ENCODE measurements at places on chromosomes 12 and 14.

GRCh38 chr14:72928872-72929271 lies 2.6 kb downstream of the DCAF4 start:
- no peak for DNase-seq

DNA sequence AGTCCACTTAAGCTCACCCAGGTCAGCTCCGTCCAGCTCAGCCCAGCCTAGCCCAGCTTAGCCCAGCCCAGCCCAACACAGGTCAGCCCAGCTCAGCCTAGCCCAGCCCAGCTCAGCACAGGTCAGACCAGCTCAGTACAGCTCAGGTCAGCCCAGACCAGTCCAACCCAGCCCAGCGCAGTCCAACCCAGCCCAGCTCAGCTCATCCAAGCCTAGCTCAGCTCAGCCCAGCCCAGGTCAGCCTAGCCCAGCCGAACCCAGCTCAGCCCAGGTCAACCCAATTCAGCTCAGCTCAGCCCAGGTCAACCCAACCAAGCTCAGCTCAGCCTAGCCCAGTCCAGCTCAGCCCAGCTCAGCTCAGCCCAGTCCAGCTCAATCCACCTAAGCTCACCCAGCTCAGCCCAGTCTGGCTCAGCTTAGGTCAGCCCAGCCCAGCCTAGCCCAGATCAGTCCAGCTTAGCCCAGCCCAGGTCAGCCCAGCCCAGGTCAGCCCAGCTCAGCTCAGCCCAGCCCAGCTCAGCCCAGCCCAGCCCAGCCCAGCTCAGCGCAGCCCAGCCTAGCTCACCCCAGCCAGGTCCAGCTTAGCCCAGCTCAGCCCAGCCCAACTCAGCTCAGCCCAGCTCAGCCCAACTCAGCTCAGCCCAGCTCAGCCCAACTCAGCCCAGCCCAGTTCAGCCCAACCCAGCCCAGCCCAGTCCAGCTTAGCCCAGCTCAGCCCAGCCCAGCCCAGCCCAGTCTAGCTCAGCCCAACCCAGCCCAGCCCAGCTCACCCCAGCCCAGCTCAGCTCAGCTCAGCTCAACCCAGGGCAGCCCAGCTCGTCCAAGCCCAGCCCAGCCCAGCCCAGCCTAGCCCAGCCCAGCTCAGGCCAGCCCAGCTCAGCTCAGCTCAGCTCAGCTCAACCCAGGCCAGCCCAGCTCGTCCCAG lies 184.0 kb downstream of the TMEM121 start:
- DNase-seq: peak; percentile 41

DNA sequence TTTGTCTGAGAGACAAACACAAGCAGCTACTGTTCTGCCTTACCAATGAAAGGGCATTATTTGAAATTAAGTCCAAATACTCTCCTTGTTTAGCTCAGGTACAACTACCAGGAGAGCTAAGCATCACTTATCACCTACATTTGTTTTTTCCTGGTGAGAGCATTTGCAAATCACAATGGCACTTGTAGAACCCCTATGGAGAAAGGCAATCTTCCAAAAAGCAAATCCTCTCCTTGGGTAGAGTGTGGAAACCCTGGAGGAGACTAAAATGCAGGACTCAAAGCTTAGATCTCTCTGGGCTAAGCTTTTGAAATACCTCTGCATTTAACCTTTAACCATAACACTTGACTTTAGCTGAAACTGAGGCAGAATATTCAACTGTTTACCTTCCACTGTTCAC lies 20.8 kb downstream of the GTSF1 start:
- DNase-seq: no peak

DNA sequence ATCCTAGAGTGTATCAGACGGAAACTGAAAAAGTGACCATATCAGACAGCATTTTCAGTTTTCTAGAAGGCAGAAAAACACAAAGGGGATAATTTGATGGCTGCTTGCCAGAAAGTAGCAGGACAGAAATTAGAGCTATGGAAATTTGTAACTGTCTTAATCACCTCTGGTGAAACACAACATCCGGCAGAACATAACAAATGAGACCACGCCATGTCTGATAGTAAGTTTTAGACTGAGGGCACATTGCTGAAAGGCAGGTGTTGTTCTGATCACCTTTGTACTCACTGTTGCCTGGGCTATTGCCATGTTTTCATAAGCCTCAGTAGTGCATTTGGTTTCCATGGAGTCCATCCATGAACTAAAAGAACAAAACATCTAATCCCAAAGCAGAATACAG lies 290.3 kb downstream of the PAWR start:
- no peak for DNase-seq

- DNase-seq: no peak
Observed at GRCh38 chr12:111428081-111428727, 22.5 kb downstream of the SH2B3 start.

DNA sequence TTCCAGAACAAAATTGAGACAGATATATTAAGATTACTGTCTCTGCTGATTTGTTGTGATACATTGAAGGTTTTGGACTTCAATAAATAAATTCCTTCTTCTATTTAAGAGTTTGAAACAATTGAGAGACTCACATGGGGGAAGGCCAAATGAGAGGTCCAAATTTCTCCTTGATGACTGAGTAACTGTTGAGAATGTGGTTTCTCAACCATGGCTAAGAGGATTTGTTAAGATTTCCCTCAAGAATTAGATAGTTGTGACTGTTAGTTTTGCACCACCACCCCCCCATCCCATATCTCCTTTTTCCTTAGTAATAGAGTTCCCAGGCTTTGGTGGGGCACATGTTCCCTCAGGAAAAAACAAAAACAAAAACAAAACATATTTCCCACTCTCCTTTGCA lies 47.7 kb upstream of the IGF1 start:
- DNase-seq: no peak

DNA sequence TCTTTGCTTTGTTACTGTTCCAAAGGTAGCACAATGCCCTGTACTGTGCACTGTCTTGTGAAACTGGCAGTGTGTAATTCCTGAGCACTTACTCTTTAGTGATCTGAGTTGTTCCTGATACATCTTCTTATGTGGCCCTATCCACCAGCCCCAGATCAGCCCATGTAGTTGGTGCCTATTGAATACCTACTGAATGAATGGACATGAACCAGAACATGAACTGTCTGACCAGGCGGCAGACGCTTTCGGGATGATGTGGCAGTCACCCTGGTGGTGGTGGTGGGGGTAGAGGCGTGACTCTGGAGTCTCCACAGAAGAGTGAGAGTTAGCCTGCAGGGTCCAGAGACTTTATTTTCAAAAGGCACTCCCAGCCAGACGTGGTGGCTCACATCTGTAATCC lies 46.6 kb upstream of the PAPOLA start:
- no peak for DNase-seq

DNA sequence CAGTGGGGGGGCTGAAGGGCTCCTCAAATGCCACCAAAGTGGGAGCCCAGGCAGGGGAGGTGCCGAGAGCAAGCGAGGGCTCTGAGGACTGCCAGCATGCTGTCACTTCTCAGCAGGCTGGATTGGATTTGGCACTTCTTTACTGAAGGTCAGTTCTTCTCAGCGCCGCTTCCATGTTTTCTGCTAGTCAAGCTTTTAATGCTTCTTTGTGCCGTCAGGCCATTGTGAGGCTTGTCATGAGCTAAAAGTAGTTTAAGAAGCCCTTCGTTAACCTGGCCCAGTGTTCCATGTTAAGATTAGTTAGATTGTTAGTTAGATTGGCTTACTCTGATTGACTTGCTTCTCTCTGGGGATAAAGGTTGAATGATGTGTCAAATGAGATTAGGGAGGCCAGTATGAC lies 13.4 kb downstream of the GABARAPL1 start:
- DNase-seq: no peak

GRCh38 chr14:90639641-90640040 lies 176.6 kb downstream of the TTC7B start:
- peak; percentile 73 for DNase-seq

DNA sequence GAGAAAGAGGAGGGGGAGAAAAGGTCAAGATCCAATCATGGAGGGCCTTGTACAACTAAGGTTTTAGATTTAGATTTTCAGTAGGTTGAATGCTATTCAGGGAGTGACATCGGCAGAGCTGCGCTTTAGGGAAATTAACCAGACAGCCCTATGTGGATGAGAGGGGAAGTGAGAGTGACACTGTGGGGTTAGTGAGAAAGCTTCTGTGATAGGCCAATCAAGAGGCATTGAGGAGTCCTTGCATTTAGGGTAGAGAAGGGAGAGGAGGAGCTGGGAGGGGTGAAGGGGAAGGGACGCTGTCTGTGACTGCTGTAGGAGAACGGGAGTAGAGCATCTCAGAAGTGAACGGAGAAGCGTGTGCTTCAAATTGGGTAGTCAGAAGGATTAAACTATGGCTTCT lies 3.4 kb downstream of the HSD17B6 start:
- peak; percentile 74 for DNase-seq

- DNase-seq: no peak
Observed at GRCh38 chr14:28946267-28946666, 179.7 kb downstream of the FOXG1 start.

DNA sequence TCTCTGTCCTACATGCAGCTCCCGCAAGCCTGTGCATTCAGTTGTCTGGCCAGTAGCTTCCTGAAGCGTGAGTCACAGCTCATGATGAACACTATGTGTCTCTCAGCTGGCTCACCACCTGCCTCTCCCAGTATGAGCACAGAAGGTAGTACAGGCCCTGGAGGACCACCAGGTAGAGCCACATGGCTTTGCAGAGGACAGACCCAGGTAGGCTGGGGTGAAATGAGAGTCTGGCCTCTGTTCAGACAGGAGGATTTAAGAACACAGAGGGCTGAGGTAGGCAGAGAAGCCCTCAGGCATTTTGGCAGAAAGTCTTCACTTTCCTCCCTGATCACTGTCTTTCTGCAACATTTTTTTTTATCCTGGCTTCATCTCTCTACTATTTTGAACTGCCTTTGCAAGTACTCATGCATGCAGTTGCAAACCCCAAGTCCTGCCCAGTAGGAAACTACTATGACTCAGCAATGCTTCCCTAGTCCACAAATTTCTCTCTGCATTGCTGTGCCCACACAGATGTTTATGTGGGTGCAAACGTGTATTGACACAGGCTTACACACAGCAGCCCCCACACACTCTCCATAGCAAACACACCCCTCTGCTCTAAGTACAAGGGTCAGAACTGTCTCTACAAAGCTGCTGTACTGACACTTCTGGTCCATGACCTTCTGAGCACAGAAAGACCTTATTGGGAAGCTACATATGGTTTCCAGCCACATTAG lies 7.2 kb upstream of the SDR9C7 start:
- DNase-seq: no peak

- no peak for DNase-seq
Observed at GRCh38 chr12:32277774-32278173, 121.6 kb upstream of the FGD4 start.

GRCh38 chr14:55713486-55713885 lies 133.5 kb downstream of the KTN1 start:
- peak; percentile 62 for DNase-seq

DNA sequence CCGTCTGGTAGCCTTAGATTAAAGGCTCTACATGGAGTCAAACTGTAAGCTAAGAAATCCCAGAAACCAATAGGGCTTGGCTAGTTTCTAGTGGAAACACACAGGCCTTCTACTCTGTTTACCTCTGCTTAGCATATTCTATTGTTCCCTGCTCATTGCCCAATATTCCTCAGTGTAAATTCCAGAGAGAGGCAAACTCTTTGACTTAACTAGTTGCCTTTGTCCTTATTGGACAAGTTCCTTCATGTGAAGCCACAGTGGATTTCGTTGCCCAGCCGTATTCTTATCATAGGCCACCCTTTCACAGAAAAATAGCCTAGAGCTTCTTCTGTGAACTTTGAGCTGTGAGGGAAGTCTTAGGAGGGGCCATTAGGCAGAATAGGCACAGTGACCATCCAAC lies 186.1 kb downstream of the PLCZ1 start:
- no peak for DNase-seq

DNA sequence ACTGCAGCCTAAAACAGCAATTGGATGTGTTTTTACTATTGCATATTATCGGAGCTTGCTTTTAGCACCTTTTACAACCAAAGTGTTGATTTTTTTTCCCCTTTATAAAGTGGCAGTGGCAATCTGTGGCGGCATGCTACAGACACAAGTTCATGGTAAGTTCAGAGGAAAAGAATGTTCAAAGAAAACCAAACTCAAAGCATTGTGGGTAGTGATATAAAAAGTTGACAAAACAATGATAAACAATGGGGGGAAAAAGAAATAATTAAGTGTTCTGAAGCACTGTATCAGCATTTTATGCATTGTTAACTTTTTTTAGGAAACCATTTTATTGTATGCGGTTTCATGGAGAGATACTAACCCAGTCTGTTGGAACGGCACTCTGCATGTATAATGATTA lies 492.0 kb upstream of the SOX5 start:
- DNase-seq: no peak

DNA sequence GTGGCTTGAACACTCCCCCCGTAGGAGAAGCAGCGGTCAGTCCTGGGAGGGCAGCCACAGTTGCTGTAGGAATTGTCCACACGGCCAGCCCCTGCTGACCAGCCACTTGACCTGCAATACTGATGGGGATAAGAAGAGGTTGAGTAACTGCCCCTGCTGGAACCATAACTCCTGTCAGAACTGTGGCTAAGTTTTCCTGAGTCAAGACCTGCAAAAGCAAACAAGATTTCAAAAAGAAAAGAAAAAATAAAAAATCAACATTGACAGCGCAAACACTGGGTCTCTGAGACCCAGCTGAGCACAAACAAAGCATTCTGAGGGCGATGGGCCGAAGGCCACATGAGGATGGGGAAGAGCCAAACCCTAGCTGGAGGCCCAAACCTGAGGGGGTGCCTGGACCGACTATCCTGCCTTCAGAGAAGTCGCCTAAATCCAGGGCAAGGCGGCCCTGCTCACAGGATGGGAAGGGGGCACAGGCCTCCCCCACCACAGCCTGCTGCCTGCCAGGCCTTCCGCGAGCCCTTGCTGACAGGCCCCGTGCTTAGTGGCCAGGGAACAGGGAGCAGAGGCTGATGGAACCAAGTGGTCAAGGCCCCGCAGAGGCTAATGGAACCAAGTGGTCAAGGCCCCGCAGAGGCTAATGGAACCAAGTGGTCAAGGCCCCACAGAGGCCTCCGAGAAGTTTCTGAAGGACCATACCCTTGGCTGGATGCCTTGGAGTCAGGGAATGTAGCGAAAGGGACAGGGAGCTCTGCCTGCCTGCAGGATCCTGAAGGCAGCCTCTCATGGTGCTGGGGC lies 19.1 kb downstream of the POU6F1 start:
- no peak for DNase-seq

DNA sequence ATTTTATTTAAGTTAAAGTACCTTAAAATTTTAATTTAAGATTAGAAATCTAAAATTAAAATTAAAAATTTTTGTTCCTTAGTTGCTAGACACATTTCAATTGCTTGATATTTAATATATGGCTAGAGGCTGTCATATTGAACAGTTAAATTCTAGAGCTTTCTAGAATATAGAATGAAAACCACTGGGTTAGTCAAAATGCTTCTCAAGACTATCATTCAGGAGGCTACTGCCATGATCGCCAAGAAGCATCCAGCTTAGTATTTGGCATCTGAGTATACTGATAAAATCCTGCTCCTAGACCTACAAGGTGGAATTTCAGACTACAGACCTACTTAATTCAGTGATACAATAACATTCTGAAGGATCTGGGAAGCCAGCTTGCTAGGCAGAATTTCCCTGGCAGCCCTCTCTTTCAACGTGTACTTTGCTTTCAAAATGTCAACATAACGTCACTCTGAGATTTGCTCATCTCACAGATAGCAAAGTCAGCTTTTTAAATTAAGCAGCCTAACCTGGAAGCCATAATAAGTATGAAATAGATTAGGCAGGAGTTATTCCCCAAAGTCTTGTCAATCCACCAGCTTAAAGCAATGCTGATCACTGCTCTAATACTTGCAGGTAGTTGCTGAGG lies 525.8 kb downstream of the FSCB start:
- no peak for DNase-seq
